ENCODE measurements at places on chromosomes 6 and 20.
A peak's percentile ranks its signal among the peaks of the same experiment; 100 is the strongest.

DNA sequence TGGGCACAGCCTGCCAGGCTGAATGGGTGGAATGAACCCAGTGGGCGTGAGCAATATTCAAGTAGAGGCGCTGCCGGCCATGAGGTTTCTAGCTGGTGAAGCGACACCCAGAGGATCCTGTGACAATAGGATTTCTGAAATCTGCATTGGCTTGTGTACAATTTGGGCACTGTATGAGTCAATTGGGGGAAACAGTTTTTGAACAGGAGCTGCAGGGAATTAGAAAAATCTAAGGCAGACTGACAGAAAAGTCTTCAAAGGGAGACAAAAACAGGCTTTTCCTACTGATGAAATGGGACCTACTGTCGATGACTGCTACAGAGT lies 148.8 kb upstream of the PROKR2 start:
- DNase-seq = no peak

DNA sequence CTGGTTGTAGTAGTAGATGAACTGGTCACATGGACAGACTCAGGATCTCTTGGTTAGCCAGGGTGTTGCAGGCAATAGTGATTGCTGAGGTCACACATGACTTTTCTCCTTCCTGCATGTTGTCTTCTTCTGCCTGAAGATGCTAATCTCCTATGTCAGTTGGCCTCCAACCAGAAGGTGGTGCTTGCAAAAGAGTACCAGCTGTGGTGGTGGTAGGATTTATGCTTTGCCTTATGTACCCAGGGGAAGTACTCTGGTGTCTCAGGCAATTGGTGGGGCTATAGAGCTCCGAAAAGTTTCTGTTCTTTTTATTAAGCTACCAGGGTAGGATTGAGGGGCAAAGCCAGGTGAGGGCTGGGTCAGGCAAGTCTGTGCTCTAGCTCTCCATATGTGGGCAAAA lies 98.5 kb downstream of the CARMIL1 start:
- DNase-seq = no peak

DNA sequence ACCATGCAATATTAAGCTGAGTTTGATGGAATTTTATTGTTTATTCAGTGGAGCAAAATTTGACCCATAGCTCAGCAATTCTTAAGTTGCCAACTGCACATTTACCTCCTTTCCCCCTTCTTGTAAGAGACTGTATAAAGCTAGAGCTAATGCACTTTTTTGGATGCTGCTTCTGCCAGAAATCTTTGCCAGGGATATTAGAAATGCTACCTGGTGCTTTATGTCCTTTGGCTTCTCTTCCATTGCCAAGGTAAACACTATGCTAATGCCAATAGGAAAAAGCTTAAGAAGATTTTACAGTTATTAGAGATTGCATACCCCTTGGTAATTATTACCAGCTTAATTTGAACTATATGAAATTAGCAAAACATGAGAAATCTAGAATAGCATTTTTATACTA lies 79.0 kb upstream of the OGFRL1 start:
- no peak for DNase-seq

DNA sequence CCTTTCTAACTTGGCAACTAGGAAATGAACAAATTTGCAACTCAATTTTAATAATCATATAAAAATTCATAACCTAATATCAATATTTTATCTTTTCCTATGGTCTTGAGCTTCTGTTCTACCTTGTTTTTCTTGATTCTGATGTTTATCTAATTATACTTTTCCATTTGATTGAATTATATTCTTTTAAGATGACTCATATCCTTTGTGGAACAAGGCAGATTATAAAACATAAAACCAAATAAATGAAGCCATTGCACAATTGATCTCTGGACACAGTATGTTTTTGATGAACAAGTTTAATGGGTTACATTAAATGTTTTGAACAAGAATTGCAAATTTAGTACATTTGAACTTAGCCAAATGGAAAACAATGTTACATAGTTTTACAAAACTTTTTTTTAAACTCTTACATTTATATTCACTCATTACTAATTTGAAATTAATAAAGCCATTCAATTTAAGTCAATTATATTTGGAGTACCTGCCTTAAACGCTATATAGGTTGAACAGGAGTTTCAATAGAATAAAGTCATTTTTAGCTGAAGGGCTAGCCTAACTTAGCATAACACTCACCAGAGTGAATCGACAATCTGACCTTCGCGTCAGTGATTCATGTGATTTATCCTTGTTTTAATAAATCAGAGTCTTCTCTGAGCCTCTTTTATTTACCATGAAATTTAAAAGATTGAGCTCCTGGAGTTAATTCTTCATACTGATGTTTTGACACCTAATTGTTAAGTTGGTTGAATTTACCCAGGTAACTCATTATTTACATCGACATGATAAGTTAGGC lies 3.8 kb downstream of the NCOA7 start:
- DNase-seq = no peak

GRCh38 chr20:1467355-1468116 lies 887 bp upstream of the NSFL1C start:
- DNase-seq = no peak

GRCh38 chr6:143894655-143895054 lies 30.4 kb downstream of the ZC2HC1B start:
- DNase-seq = no peak

DNA sequence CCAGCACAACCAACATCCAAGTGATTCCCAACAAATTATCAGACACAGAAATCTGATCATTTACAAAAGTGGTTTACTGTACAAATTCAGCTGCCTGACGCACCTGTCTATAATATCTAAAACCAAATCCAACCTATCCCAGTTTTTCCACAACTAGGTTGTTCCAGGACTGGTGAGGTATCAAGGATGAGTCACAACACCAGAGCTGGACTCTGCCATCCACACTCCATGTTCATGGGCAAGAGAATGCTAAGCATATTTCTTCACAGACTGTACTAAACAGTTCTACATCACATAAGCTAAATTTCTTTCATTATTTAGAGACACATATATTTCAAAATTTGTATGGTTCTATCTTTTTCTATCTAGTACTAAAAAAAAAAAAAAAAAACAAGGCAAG lies 141.6 kb downstream of the BTBD9 start:
- peak; percentile 27 for DNase-seq

GRCh38 chr6:131368198-131368911 lies 204.7 kb upstream of the ARG1 start:
- DNase-seq = peak; percentile 67

DNA sequence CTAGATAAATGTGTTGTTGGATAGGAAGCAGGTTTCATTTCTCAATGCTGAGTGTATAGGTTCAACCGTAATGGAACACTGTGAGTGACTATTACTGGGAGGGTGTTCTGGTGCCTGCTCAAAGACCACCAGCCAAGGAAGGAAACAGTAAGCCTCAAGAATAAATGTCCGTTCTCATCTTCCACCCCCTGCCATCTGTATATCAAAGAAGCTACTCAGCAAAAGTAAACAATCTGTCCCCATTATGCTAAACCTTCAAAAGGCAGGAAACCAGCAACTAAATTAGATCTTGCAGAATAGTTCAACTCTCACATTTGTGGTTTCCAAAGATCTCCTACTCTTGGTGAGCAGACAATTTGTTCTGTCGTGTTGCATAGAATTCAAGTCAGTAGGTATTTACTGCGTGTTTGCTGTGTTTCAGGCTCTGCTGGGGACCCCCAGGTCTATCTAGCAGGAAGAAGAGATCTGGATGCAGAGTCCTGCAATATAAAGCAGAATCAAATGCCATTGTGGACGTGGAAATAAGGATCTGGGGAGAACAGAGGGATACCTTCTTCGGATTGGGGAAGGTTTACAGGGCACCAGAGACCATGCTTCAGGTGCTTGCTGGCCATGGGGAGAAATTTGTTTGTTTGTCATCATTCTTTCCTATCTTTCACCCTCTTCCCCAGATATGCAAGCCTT lies 87.3 kb downstream of the SCML4 start:
- no peak for DNase-seq

DNA sequence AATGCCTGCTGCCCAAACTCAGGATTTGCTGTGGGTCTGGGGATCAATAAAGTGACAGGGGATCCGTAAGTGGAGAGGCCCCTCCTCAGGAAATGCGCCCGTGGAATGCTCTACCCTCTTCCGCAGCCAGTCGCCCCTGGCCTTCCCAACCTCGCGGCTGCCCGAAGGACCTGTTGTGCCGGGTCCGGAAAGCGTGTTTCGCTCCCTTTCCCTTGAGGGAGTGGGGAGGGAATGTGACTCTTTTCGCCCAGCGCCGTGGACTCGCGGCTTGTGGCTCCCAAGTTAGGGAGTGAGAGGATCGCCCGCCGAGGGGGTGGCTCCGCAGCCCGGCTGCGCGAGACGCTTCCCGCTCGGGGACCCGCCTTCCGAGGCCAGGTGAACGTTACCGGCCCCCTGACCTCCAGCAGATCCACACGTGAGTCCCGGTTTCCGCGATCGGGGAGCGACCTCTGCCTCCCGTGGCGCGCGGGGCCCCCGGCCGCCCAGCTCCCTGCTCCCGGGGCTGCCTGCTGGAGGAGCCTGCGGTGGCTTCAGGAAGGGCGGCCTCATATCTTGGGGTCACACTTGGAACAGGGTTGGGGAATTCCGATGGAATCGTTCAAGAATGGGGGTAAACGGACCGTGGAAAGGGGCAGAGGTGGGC lies 666 bp downstream of the TPD52L1 start:
- DNase-seq = peak; percentile 52

- peak; percentile 21 for DNase-seq
Measured at GRCh38 chr6:81950877-81951276, 198.4 kb upstream of the TENT5A start.

GRCh38 chr20:51549474-51549873 lies 7.0 kb upstream of the NFATC2 start:
- DNase-seq = no peak

GRCh38 chr6:161918109-161918531 lies 644.3 kb upstream of the AGPAT4 start:
- DNase-seq = no peak

GRCh38 chr6:43758617-43759050 lies 11.4 kb upstream of the VEGFA start:
- DNase-seq = peak; percentile 45

GRCh38 chr6:45302832-45303231 lies 25.3 kb upstream of the RUNX2 start:
- DNase-seq = no peak

DNA sequence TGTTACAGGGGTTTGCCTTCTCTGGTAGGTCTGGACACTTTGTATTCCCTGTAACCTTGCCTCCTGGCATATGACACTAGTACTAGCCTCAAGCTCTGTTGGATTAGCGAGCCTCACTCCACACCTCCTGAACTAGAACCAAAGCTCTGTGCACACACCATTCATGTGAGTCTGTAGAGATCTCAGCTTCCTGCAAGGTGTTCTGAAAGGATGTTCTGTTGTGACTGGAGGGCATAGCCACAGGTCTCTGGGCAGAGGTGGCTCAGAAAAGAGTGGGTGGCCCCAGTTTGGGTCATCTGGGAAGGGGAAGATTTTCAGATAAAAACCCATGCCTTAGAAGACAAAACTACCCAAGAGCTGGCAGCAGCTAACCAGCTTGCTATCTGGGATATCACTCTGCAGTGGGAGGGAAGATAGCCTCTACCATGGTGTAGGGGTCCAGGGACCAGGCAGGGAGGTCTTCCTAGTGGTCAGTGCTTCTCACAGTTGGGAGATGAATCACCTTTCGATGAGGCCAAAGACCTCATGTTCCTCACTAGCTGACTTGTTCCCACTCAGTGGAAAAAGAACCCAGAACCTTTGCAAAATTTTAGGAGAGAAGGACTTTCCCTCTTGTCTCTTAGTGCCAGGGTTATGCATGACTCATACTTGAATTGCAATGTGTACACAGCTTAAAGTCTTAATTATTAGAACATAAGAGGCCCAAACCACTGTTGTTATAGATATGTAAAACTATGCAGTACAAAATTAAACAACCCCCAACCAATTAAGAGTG lies 41.4 kb downstream of the HLA-F start:
- no peak for DNase-seq

GRCh38 chr6:24655215-24655614 lies 9.2 kb upstream of the KIAA0319 start:
- no peak for DNase-seq

- no peak for DNase-seq
Measured at GRCh38 chr6:145727817-145728388, 7.4 kb downstream of the EPM2A start.

GRCh38 chr6:124040655-124041054 lies 237.0 kb downstream of the NKAIN2 start:
- DNase-seq = no peak

- DNase-seq = no peak
Measured at GRCh38 chr6:22575190-22575589, 5.8 kb downstream of the HDGFL1 start.

- peak; percentile 83 for DNase-seq
Measured at GRCh38 chr6:11143394-11144371, 32.2 kb upstream of the ERVFRD-1 start.

DNA sequence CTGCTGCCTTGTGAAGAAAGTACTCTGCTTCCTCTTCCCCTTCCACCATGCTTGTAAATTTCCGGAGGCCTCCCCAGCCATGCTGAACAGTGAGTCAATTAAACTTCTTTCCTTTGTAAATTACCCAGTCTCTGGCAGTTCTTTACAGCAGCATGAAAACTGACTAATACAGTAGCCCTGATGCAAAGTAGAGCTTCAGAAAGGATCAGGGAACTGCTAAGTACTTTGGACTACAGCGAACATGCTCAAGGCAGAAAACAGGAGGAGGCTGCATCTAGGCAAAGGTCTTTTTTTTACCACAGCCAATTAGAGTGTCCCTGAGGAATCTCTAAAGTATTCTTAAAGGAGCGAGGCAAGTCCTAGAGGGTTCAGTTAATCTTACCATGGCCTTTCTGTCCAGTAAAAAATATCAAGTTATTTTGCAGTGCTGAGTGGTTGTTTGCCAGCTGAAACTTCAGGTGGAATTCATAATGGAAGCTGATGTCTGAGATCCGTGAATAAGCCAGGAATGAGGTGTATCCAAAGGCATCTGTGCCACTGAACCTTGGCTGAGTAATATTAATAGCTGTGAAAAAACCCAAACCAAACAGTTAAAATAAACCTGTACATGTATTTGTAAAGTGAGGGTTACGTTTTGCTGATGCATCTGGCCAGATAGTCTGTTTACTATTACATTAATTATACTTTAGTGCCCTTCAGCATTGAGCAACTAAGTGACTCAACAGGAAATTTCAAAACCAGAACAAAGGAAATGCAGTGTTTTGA lies 170.4 kb downstream of the PHF3 start:
- peak; percentile 51 for DNase-seq

DNA sequence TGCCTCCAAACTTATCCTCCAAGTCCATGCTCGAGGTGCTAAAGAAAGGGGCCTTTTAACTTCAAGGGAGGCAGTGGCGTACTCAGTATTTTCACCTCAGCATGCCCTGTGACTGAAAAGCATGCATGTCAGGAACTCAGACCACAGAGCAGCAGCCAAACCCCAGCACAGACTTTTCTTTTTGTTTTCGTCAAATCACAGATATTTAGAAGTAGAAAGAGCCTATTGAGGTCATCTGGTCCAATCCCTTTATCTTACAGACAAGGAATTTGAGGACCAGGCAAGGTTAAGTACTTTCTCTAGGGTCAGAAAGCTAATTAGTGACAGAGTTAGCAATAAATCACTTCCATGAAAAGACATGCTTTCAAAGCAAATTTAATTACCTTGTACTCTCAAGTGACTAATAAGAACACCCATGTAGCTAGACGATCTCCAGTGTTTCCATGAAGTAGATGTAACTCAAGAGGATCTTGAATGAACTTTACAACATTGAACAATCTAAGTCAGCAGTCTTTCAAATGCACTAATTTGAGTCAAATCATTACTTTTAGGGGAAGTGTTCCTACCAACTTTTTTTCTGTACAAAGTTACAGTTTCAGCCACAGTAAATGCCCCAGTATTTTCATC lies 35.9 kb downstream of the MOXD1 start:
- no peak for DNase-seq

Data from GM03348 (cell line).